NCI-H1694 (cell line): ENCODE measurements at places on chromosomes 16 and 17.

- no peak for DNase-seq
Observed at GRCh38 chr17:77151186-77151585, 10.4 kb downstream of the SEC14L1 start.

- no peak for DNase-seq
Observed at GRCh38 chr17:8798176-8798845, 854 bp downstream of the MFSD6L start.

DNA sequence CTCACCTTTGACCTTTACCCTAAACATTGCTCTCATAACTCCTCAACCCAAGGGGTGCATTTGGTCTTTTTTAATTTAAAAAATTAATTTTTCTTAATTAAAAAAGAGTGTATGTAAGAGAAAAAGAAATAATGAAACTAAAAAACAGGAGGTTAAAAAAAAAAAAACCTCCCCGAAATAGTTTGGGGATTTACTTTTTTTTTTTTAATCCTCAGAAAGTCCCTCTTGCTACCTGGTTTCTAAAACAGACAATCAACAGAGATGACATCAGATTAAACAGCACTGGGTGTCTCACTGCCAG lies 301.3 kb downstream of the SOX9 start:
- DNase-seq = no peak

GRCh38 chr16:67919622-67920221 lies 11.9 kb downstream of the CTRL start:
- no peak for DNase-seq

DNA sequence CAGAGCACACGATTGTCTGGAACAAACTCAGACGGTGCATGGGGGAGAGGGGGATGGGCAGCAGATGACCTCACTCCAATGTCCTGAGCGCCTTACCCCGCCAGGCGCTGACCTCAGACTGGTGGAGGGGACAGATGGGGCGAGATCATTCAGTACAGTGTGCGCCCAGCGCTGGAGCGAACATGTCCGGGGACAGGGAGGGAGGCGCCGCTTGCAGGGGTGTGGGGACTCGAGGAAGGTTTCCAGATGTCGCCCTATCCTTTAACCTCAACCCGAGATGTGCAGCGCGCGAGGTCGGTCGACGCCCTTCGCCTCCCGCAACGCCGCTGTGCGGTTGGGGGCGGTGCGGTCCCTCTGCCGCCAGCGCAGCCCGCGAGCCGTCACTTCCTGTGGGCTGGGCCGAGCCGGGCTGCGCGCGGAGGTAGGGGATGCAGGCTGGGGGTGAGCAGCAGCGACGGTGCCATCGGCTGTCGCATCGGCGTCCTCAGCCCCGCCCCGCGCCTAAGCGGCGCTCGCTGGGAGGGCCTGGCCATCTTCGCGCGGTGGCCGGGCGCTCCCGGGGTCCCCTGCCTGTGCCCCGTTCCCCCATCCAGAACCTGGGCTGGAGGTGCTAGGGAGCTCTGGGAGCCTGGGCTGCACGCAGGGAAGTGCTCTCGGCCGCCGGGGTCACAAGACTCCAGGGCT lies 5.3 kb upstream of the CDR2L start:
- peak; percentile 49 for DNase-seq

GRCh38 chr17:43628089-43628650 lies 33.6 kb downstream of the MEOX1 start:
- DNase-seq = no peak

DNA sequence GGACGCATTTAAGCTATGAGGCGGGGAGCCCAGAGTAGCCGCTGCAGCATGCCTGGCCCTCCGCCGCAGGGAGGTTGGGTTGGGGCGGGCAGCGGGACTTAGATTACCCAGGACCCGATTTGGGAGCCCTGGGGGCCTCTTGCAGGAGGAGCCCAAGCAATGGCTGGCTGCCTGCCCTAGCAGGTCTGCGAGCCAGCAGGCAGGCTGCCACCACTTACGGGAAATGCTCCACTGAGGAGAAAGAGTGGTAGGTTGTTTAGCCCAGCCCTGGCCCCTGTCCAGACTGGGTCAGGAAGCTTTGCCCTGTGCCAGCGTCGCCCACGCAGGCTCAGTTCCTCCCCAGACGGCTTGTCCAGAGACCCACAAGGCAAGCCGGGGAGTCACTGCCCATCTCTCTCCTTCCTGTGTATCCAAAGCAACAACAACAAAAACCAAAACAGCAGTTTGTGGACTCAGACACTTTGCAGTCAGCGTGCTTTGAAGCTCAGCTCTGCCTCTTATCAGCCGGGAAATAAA lies 10.3 kb upstream of the TVP23A start:
- peak; percentile 45 for DNase-seq

DNA sequence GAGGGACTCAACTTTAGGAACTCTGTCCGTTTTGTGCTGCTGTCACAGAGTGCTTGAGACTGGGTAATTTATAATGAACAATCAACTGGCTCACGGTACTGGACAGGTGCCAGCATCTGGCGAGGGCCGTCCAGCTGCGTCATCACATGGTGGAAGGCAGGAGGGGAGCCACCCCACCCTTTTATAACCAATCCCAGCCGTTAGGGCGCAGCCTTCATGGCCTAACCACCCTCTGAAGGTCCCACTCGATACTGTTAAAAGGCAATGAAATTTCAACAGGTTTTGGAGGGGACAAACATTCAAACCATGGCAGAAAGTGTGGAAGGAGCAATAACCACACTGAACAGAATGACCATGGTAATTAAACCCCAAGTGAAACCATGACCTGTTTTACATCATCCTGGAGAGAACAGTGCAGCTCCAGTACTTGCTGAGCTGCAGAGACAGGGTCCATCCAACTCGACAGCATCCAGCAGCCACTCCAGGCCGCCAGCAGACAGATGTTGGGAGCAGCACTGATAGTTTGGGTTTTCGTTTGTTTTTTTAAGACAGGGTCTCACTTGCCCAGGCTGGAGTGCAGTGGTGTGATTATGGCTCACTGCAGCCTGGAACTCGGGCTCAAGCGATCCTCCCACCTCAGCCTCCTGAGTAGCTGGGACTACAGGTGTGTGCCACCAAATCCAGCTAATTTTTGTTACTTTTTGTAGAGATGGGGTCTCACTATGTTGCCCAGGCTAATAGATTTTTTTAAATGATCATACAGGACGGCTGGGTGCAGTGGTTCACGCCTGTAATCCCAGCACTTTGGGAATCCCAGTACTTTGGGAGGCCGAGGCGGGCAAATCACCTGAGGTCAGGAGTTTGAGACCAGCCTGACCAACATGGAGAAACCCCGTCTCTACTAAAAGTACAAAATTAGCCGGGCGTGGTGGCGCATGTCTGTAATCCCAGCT lies 11.0 kb downstream of the CHMP6 start:
- DNase-seq = no peak

DNA sequence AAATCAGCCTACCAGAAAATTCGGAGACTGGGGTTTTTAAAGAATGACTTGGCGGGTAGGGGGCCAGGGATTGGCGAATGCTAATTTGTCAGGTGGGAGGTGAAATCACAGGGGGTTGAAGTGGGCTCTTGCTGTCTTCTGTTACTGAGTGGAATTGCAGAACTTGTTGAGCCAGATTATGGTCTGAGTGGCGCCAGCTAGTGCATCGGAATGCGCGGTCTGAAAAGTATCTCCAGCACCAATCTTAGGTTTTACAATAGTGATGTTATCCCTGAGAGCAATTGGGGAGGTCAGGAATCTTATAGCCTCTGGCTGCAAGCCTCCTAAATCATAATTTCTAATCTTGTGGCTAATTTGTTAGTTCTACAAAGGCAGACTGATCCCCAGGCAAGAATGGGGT lies 762 bp upstream of the RBL2 start:
- DNase-seq = no peak

DNA sequence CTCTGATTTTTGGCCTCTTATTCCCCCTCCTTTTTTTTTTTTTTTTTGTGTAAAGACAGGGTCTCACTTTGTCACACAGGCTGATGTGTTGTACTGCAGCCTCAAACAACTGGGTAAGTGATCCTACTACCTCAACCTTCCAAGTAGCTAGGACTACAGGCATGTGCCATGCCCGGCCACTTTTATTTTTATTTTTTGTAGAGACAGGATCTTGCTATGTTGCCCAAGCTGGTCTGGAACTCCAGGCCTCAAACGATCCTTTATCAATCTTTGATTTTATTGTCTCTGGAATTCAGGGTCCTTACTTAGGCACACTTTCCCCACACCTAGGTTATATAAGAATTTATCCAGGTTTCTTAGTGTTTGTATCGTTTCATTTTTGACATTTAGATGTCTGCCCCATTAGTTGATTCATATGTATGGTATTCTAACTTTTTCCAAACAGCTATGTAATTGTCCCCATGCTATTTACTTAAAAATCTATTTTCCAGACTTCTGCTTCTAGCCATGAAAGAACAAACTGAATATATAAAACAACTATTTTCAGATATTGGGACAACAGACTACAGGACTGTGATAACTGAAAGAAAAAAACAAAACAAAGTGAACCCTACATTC lies 13.9 kb downstream of the CMC2 start:
- no peak for DNase-seq

GRCh38 chr16:8796469-8797363 lies 723 bp downstream of the TMEM186 start:
- no peak for DNase-seq

DNA sequence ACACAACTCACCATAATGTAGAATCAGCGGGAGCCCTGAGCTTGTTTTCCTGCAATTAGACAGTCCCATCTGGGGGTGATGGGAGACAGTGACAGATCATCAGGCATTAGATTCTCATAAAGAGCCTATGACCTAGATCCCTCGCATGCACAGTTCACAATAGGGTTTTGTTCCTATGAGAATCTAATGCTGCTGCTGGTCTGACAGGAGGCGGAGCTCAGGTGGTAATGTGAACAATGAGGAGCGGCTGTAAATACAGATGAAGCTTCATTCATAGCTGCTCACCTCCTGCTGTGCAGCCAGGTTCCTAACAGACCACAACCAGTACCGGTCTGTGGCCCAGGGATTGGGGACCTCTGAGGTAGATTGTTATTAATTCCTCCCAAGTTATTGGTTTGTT lies 2.9 kb upstream of the DOK4 start:
- no peak for DNase-seq

DNA sequence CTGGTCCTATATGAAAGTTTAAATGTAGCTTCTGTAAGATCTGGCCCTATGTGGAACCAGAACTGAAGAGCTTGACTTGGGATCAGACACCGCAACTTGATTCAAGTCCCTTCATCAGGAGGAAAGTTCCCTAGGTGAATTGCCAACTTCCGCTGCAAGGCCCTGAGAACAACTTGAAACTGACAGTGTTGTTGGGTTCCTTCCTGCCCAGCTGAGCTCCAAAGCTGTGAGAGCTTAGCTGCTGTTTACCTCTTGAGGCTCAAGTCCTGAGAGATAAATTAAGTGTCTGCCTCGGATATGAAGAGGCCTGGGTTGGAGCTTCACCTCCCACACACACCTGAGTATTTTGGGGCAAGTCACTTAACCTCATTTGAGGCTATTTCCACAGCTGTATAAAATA lies 44.7 kb downstream of the REXO5 start:
- no peak for DNase-seq

- DNase-seq = no peak
Observed at GRCh38 chr17:7559320-7560171, 996 bp downstream of the TNFSF13 start.

DNA sequence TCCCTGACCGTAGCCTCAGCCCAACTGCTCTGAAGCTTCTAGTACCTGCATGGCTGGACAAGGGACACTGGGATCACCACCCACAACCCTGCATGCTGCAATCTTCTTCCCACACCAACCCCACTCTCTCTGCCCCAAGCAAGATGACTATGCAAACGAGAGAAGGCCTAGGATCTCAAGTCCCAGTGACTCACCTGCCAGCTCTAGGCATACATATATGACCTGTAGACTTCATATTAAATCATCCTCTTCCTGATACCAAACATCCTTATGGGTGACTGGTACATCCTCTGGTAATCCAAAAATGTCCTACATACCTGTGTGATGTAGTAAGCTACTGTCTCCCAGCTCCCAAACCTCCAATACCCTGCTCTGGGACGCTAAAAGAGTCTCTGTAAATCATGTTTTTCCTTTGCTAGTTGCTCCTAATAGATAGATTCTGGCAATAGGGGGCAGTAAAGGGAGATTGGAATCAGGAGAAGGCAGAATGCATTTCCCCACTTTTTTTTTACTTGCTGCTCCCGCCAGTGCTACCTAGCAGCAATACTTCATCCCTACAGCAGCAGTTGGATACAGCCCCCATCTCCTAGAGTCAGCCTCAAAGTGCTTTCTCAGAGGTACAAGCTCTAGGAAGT lies 43.4 kb upstream of the SOX9 start:
- no peak for DNase-seq

GRCh38 chr16:19700319-19700781 lies 17.7 kb downstream of the KNOP1 start:
- no peak for DNase-seq

DNA sequence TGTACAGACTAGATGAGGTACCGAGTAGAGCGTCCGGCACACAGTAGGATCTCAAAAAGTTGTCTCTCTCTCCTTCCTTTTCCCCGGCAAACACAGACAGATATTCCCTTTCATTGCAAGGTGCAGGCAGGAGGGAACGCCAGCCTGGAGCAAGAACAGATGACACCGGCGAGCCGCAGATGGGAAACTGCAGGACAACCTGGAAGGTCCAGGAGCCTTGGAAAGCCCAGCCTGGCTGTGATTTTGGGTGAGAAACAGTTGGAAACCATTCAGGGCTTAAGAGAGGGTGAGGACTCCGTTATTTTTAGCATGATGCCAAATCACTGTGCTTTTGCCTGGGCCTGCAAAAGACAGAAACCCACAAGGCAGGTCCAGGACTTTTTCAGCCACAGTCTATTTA lies 7.3 kb downstream of the CDH11 start:
- no peak for DNase-seq

- DNase-seq = no peak
Observed at GRCh38 chr17:50051082-50051576, 4.8 kb upstream of the ITGA3 start.

DNA sequence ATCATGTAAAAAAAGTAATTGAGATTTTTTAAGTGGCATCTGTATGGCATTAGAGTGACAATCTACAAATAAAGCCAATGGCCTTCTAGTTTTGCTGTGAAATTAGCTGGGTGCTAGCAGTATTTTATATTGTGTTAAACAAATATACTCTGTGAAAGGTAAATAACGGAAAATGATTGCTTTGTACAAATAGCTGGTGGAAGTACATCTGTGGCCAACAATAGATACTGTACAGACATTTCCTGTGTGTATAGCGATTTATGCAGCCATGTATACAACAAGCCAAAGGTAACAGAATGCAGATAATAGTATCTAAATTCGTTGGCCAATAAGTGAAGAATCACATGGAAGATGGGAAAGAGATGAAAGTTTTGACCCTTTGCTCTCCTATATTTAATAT lies 26.6 kb downstream of the IQCK start:
- no peak for DNase-seq

DNA sequence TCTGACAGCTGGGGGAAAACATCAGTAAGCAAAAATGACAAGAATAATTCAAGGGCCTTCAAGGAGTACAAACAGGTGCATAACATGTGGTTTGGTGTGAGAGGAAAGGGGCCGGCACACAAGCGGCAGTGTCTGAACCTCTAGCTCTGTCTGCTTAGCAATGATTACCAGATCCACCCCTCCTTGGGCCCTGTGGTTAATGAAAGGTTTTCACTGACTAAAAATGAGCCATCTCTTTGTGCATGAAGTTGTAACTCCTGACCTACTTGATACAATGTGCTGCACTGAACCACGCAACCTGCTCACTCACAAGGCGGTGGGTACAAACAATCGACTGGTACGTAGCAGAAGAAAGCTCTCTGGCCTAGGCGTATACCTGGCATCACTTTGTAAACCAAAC lies 15.1 kb downstream of the FAM117A start:
- DNase-seq = no peak
